ENCODE measurements at places on chromosomes 4 and X.

GRCh38 chr4:156195914-156196313, 242.2 kb upstream of the CTSO start:
- no peak for DNase-seq

DNA sequence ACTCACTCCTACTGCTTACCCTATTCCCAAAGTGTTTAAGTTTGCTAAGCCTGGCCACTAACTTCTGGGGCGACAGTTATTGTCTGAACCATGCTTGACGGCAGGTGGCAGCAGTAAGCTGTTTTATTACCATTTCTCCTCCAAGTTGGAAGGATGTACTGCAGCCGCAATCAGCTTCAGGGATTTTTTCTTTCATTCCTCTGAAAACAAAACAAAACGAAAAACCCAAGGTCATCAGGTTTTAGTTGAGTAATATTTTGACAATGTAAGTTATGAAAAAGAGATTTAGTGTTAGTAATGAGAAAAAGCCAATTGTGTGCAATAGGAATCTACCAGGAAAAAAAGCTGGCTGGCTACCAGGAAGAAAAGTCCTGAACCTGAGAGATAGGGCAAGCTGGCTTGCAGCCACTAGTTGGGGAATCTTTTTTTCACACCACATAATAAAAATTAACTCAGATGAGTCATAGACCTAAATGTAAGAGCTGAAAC, 13.2 kb upstream of the RAB9B start:
- DNase-seq, result peak; percentile 42

DNA sequence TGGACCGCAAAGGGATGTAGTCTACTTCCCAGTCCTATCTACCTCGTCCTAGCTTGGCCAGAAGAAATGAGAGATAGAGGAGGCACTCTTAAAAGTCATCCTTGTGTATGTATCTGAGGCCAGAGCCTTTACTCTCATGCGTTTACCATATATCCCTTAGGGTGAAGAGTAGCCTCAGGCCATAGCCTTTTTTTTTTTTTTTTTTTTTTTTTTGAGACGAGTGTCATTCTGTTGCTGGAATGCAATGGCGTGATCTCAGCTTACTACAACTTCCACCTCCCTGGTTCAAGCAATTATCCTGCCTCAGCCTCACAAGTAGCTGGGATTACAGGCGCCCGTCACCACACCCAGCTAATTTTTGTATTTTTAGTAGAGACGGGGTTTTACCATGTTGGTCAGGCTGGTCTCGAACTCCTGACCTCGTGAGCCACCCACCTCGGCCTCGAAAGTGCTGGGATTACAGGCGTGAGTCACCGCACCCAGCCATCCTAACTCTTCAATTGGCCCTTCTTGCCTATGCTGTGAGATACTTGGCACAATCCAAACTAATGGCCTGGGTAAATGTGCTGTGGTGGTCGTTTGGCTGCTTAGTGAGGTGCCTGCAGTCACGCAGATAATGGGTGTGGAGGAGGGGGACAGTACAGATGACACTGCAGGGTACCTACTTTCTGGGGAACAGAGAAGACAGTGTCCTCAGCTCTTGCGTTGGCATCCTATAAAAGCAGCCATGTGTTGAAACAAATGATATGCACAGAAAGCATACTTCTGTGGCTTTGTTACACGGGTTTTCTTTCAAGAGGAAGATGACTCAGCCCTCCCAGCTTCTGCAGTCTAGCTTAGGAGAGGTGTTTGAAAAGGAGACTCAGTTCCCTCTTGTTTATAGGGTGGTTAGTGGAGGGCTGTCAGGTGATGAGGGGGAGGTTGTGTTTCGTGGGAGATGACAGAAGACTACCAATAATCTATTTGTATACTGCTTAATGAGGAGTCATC, 10.4 kb upstream of the DGAT2L6 start:
- DNase-seq, result no peak

- no peak for DNase-seq
These were observed 28.0 kb upstream of the NSUN7 start for GRCh38 chr4:40721730-40722171.

GRCh38 chr4:110618581-110619462, 4.1 kb downstream of the PITX2 start:
- DNase-seq, result no peak

GRCh38 chrX:56130436-56130835, 101.7 kb upstream of the KLF8 start:
- no peak for DNase-seq

DNA sequence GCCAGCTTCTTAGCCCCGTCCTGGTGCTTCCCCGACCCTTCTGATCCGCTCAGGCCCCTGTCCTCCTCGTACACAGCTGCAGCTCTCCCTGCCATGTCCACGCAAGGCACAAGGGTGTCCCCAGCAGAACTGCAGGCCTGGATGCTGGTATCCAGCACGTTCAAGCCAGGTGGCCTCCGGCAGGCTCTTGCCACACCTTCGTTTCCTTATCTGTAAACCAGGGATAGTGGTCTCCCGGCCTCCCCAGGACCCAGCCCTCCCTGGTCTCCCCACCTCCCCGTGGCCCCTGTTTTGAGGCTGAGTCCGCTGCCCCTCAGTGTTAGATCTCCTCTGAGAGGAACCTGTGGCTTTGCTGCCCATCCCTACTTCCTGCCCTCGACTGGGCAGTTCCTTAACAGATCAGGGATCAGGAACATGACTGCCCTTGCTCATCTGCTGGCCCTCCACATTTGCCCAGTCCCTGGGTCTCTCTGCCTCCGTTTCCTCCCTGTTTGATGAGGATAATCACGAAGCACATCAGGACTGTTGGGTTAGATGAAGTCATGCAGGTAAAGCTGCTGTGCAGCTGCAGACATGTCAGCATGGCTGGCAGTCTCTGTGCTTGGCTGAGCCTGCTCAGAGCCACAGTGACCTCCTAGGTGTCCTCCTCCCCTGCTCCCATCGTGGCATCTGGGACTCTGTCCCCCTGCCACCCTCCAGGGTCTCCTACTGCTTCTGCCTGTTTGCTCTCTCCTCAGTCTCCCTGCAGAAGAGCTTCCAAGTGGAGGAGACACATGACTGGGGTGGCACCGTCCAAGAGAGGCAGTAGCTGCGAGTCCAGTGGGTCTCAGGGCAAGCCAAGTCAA, 32.9 kb downstream of the PIGG start:
- DNase-seq, result no peak

DNA sequence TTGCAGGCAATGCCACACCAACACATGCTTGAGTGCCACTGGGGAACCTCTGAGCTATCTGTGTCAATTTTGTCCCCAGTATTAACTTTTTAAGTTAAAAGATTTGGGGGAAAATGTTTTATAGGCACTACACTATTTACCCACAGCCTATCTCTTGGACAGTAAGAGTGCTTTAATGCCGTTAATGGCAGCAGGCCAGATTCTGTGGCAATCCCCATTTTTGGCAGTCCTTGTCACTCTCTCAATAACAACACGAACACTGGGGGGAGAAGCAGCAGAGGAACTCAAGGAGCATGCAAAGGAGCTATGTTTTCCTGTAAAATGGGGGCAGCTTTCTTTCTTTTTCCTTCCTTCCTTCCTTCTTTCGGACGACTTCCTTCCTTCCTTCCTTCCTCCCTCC, 168.6 kb downstream of the NSUN7 start:
- no peak for DNase-seq

DNA sequence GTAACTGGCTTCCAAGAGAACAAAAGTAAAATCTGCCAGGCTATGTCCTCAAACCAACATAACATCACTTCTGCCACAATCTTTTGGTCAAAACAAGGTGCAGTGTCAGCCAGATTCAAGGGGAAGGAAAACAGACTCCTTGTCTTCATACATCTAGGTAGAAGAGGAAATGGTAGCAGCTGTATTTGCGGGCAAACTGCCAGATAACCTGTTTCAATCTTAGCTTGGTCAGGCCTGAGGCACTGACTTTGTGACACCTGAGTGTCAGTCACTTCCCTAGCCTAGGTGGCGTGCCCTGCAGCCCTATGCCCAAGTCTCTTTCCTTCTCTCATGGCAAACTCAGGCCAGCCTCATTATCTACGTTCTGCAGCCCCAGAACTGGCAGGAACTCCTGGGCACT, 146.2 kb upstream of the JADE1 start:
- DNase-seq, result no peak

DNA sequence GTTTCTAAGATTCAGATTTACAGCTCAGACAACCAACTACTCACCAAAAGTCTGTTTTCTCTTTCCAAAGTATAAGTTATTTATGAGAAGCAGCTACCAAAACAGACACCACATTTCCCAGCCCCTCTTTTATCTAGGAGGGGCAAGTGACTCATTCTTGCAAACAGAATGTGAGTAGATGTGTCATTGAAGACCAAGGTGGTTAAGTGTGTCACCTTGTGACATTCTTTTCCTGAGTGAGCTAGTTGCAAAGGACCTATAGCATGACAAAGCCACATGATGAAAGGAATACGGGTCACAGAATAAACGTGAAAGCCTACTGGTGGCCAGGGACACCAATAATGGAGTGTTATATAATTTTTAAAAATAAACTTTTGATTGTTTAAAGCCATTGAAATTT, 50.0 kb downstream of the SLC7A11 start:
- peak; percentile 62 for DNase-seq

- DNase-seq, result no peak
These were observed 50.0 kb downstream of the C4orf46 start for GRCh38 chr4:158621729-158622128.

- DNase-seq, result no peak
These were observed 147.6 kb downstream of the STK32B start for GRCh38 chr4:5198656-5199541.

DNA sequence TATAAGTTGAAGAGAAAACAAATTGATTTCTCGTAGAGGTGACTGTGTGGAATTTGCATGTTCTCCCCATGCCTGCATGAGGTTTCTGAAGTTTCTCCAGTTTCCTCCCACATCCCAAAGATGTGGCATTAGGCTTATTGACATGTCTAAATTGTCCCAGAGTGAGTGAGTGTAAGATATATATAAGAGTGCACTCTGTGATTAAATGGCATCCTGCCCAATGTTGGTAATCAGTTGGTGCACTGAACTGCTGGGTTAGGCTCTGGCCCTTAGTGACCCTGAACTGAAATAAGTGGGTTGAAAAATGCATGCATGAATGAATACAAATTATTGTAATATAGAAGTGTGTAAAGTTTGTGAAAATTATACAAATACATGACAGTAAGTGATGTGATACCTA, 1106.5 kb downstream of the TECRL start:
- no peak for DNase-seq

DNA sequence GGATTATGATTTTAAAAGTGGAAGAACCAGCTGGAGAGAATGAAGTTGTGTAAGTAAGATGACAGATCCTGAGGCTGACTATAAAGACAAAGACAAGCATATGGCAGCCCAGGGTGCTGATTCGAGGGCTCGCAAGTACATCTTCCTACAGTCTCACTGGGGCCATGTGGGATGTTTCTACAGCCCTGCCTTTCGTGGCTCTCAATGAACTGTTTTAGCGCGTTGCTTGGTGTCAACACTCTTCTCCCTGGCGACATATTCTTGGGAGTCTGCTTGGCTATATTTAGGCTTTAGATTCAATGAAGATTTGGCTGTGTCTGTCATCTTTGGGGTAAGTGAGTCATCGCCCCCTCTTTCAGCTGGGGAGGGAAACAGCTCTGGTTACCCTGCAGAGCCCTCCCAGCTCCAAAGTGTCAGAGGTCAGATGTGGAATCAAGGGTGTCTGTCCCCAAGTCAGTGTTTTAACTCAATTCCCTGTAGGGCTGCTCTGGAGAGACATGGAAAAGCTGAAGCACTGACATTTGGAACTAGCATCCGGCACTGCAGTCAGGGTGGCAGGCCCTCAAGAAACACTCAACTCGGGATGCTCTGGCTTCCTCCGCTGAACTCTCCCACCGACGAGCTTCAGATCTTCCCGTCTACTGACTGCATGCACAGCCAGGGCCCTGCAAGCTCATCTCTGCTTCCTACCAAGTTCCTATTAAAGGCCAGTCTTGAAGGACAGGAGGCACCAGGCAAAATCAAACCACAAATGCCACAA, 65.7 kb downstream of the GATB start:
- no peak for DNase-seq

GRCh38 chr4:24214796-24215195, 324.9 kb upstream of the PPARGC1A start:
- DNase-seq, result no peak

GRCh38 chr4:139555705-139556070, 331 bp downstream of the SETD7 start:
- DNase-seq, result peak; percentile 44

DNA sequence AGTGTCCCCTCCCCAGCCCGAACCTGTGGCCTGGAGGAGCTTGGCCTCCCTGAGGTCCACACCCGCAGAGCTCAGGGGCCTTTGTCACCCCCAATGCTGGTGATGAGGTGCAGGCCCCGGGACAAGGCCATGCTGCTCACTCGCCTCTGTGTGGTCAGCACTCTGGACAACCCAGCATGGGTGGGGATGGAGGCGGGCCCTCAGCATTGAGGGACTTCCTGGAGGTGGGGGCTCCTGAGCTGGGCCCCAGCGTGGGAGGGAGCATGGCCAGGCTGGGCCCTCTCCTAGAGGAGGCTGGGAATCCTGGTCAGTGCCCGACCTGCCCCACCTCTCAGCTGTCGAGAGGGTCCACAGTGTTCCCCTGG, 30.6 kb downstream of the TACC3 start:
- peak; percentile 35 for DNase-seq

- DNase-seq, result no peak
These were observed 34.1 kb downstream of the YIPF6 start for GRCh38 chrX:68532831-68533533.

DNA sequence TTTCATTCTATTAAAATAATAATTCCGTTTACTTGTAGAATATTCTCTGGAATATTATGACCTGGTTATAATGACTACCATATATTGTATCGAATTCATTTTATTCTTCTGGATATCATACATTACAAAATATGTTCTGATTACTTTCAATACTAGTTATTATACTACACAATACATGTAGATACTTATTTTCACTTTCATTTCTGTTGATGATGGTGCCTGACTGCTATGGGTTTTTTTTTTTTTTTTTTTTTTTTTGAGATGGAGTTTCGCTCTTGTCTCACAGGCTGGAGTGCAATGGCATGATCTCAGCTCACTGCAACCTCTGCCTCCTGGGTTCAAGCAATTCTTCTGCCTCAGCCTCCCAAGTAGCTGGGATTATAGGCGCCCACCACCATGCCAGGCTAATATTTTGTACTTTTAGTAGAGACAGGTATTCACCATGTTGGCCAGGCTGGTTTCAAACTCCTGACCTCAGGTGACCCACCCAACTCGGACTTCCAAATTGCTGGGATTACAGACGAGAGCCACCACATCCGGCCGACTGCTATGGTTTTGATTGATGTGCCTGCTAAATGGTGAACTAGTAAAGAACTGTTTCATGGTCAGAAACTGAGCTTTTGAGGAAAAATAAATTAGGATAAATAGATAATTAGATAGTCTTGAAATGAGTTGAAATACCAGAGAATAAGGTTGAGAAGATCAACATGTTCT, 39.5 kb downstream of the PCDH10 start:
- no peak for DNase-seq

- DNase-seq, result no peak
These were observed 2.0 kb downstream of the FGFRL1 start for GRCh38 chr4:1013225-1014073.

DNA sequence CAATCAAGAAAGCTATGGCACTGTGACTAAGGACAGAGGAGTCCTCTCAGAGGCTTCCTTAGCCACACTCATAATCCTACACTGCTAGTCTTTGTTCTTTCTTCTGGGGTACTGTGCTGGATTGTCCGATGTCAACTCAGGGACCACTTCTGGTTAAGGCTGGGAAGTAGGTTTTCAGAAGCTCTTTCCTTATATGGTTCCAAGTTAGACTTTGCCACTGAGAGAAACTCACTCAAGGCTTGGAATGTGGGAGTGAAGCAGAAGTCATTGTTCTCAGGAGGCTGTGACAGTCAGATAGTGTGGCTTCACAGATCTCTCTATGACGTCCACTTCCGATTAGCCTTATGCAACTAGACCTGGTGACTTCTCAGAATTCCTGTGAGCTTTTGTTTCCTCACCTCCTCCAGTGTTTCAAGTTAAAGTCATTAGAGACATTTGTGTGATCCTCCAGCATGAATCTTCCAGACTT, 317.3 kb upstream of the F9 start:
- DNase-seq, result no peak
